ENCODE measurements at places on chromosomes 3 and 15.

GRCh38 chr15:21267226-21267625, 173.1 kb downstream of the POTEB3 start:
- no peak for DNase-seq

GRCh38 chr15:100601163-100601562, 821 bp downstream of the LINS1 start:
- no peak for DNase-seq

DNA sequence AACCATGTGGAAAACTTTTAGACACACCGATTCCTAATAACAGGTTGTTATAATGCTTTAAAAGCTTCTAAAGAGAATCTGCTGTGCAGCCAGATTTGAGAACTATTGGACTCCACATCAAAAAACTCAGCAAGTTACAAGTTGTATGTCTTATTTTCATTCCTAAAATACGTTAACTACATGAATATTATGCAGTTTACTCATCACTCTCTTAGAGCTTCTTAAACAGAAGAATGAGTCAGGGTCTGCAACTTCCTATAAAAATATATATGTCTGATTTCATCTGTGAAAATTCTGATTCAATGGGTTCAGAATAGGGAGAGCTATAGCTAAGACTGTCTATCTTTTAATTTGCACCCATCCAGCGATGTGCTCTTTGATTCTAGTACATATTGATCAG, 244.2 kb upstream of the EPHA3 start:
- no peak for DNase-seq

GRCh38 chr3:115361806-115362205, 214.7 kb upstream of the ZBTB20 start:
- DNase-seq: peak; percentile 31

DNA sequence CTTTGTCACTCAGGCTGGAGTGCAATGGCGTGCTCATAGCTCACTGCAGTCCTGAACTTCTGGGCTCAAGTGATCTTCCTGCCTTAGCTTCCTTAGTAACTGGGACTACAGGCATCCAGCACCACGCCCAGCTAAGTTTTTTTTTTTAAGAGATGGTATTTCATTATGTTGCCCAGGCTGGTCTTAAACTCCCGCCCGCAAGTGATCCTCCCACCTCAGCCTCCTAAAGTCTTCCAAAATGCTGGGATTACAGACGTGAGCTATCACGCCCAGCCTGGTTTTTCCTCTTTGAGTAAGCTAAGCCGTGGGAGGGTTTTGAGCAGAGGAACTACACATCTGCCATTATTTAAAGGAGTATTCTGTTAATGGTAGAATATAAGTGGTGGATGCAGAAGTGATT, 7.4 kb upstream of the LRRFIP2 start:
- no peak for DNase-seq

- no peak for DNase-seq
These were observed 356.3 kb upstream of the PROK2 start for GRCh38 chr3:72141264-72141663.

DNA sequence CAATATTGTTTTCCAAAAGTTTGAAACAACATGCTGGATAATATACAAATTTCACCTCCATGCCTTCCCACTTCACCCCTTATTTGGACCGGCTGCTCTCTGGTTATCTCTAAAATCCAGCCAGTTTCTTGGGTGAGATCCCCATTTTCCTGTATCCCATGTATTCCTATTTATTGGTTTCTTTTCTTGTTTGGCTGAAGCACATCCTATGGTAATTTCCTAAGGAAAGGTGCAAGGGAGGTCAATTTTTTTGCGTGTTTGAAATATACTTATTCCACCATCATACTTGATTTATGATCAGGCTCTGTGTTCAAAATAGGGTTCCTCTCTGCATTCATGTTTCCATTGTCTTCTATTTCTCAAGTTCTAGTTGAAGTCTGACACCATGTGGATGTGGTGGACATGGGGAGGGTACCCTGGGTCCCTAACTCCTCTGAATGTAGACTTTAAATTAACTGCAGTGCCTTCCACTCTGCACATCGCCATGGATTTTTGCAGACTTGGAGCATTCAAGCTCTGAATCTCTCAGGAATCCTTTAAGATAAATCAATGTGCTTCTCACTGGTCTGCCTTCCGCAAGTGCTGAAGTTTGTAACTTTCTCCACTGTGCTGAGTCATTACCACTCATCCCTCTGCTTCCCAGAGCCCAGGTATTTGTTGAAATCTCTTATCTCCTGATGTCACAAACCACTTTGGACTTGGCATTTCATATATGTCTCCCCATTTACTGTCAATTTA, 52.1 kb upstream of the TLE3 start:
- DNase-seq: no peak

DNA sequence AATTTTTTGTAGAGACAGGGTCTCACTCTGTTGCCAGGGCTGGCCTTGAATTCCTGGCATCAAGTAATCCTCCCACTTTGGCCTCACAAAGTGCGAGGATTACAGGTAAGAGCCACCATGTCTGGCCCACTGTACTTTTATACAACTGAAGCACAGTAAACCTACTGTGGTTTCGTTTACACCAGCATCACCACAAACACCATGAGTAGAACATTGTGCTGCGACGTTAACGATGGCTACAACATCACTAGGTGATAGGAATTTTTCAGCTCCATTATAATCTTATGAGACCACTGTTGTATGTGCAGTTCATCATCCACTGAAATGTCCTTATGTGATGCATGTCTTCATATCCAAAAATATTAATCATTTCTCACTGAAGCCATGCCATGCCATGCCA, 11.7 kb downstream of the CTNNB1 start:
- no peak for DNase-seq

GRCh38 chr15:51369451-51369761, 28.0 kb downstream of the GLDN start:
- no peak for DNase-seq

- no peak for DNase-seq
These were observed 20.2 kb upstream of the PARP14 start for GRCh38 chr3:122660297-122660974.

DNA sequence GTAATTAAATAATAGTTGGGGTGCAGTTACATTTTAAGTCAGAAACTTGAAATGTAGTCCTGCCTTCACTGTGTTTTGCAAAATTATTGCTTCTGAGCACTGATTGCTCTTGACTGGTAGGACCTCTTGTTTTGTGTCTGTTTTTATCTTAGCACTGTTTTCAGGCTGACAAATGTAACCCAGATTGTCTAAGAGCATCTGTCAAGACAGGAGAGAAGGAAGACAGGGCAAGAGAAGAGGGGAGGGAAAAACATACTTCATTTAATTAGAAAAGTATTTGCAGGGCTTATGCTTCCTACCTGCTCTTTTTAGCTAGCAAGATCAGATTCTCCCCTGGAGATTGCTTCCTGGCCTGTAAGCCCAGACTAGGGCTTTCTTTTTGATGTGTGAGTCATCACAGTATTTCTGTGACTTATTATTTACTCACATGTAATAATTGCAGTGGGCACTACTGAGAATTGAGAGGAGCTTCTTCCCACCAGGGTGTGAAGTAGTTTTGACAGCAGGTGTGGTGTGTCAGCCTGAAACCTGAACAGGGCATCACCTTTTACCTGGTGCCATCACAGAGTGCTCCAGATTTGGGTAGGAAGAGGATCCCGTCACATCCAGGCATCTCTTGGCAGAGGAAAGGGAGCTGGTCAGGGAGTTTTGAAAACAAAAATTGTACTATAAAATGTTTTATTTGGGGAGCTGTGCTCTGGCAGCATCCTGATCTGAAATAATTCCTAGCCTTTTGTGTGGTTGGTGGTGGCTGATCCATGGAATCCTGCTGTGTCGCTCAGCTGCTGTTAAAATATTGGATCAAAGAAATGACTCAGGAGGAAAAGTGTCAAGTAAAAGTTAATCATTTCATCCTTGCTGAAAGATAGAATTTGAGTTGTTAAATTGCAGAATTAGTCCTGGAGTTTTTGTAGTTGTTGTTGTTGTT, 98.2 kb downstream of the TMEM108 start:
- no peak for DNase-seq

DNA sequence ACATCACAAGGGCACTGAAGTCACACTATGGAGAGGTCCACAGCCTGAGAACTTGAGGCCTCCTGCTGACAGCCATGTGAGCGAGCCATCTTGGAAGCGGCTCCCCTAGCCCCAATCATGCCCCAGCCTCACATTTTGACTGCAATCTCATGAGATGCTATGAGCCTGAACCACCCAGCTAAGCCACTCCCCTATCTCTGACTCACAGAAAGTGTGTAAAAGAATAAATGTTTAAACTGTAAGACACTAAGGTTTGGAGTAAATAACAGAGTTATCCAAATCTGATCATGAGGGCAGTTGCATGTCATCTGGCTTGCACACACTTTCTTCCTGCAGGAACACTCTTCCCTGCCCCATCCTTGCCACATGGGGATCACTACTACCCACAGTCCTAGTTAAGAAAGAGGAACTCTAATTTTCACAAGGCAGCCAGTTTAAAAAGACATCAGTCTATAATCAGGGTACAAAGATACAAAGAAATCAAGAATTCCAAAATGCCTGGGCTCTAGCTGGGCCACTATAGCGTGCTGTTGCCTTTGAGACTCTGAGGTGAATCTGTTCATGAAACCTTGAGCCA, 494.2 kb downstream of the FOXP1 start:
- DNase-seq: no peak

Data from right cardiac atrium (tissue), 5 donors.